ENCODE measurements at places on chromosomes 12 and 14.
A peak's percentile ranks its signal among the peaks of the same experiment; 100 is the strongest.

DNA sequence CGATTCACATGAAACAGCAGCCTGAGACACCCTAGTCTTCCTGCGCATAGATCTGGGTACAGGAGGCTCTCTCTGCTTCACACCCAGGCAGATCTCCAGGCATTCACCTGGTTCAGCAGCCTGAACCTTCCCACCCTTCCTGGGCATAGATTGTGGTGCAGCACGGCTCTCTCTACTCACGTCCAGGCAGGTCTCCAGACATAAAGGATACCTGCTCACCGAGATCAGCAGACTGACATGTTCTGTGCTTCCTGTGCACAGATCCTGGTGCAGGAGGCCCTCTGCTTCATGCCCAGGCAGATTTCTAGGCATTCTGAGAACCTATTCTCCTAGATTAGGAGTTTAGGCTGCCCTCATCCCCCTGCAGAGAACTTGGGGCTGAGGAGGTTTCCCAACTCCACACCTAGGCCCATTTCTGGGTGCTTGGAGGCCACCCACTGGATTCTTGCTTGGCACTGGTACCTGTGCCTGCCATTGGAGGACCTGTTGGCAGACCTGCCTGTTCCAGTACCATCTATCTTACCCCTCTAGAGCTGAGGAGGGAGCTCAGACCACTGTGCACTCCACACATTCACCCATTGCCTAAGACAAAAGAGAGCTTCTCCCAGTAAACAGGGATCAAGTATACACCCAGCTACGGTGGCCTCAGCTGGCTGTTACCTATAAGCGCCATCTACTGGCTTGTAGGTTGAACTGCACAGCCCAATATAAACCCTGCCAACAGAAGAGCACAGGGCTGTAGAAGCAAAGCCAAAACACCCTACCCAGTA is 28.0 kb upstream of the GARIN6 start:
- DNase-seq: no peak

- DNase-seq: peak; percentile 74
Observed at GRCh38 chr14:102020058-102020971, 55.9 kb downstream of the DYNC1H1 start.

- DNase-seq: no peak
Observed at GRCh38 chr12:119179335-119180021, 747 bp downstream of the HSPB8 start.

- DNase-seq: no peak
Observed at GRCh38 chr12:59077575-59078426, 157.5 kb upstream of the LRIG3 start.

GRCh38 chr12:77847680-77848431 is 17.2 kb downstream of the NAV3 start:
- no peak for DNase-seq

GRCh38 chr12:45388545-45388944 is 172.7 kb downstream of the ANO6 start:
- no peak for DNase-seq

- no peak for DNase-seq
Observed at GRCh38 chr12:44930972-44931600, 55.0 kb upstream of the NELL2 start.

DNA sequence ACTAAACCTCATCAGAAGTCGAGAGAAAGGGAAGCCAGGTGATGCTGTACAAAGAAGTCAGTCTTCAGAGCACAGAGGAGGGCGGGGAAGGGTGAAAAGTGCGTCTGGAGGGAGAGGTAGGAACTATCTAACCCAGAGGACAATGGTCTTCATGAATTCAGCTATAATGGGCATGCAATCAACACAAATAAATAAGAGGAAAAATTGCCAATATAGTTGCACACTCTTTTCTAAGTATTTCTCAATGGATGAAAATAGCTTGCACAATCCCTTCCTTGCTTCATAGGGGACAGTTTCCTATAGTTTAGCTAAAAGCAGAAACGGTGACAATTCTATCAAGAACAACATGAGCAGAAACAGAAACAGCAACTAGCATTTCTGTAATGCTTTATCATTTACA is 931.2 kb downstream of the AACS start:
- DNase-seq: no peak

- DNase-seq: no peak
Observed at GRCh38 chr12:20350495-20350894, 17.8 kb upstream of the PDE3A start.

DNA sequence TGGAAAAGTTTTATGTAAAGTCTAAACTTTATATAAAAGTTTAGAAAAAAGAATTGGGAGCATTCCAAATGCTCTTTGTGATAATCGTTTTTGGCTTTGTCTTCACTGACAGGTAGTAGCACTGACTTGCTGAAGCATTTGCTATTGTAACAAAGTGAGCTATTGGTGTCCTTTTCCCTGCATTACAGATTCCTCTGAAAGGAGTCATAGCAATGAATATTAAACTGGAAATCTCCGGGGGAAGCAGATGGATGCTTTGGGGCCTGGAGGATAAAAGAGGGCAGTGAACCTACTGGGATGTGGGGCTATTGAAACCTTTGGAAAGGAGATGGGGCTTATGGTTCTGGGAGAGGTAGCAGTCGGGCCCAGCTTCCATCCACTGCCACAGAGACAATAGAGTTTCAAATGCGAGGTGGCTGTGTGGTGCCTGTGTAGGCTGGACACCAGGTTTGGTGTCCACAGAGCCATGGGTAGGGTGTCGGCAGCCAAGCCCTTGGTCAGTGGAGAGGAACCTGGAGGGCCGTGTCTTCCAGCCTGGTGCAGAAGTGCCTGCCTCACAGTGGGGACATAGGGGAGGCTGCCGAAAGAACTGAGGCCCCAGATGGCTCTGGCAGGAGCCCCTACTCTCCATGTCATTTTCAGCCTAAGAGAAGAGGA is 10.1 kb downstream of the GSG1 start:
- DNase-seq: no peak

DNA sequence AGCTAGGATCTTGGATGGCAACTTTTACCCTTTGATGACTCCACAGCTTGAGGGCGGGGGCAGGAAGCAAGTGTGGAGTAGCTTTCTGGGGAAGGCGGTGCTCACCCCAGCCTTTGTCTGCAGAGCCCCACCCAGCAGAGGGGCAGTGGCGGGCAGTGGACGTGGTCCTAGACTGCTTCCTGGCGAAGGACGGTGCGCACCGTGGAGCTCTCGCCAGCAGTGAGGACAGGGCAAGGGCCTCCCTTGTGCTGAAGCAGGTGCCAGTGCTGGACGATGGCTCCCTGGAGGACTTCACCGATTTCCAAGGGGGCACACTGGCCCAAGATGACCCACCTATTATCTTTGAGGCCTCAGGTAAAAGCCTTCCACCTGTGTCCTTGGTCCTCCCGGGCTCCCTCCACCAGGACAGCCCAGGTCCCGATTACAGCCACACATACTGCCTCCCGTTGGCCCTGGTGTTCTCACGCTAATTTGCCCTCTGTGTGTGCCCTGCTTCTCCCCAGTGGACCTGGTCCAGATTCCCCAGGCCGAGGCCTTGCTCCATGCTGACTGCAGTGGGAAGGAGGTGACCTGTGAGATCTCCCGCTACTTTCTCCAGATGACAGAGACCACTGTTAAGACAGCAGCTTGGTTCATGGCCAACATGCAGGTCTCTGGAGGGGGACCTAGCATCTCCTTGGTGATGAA is 1.2 kb downstream of the TAPBPL start:
- DNase-seq: no peak

DNA sequence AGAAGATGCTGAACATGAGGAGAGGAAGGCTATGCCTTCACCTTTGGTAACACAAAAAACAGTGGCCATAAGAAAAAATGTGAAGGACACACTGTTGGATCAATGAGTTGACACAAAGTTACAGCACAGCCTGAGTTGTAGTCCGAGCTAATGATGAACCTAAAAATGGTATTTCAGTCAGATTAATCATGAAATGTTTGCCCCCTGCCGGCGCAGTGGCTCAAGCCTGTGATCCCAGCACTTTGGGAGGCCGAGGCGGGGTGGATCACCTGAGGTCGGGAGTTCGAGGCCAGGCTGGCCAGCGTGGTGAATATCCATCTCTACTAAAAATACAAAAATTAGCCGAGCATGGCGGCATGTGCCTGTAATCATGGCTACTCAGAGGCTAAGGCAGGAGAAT is 1.3 kb upstream of the CAPRIN2 start:
- DNase-seq: no peak

- no peak for DNase-seq
Observed at GRCh38 chr14:90656973-90657372, 159.3 kb downstream of the TTC7B start.

- DNase-seq: no peak
Observed at GRCh38 chr12:52182384-52182783, 9.4 kb downstream of the KRT80 start.

DNA sequence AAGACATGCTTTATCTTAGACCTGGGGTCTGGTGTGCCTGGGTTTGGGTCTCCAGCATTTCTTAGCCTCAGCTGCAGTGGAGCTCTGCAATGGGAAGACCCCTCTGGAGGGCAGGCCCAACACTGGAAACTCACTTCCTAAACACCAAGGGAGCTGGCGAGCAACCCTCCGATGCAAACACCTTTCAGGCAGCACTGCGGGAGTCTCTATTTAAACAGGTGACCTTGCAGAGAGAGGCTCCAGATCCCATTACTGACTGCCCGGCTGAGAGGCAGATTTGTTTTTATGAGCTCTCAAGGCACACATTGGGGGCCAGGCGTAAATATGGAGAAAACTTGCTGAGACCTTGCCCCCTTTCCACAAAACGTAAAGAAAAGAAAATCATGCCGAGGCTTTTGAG is 195.5 kb downstream of the PAX9 start:
- no peak for DNase-seq

DNA sequence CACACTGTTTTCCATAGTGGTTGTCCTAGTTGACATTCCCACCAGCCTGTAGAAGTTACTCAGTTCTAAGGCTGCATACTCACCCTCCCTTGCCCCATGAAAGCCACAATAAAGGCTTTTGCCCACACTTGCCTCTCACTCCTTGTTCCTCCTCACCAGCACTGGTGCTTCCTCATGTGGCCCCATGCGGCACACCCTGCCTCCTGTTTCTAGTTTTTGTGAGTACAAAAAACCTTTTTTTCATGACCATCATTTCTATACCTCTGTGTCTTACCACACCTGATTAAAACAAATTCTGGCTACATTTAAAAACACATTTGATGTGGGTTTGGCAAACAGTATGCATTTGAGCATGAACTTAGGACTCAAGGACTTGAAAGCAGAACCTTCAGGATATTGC is 40.7 kb upstream of the RIN3 start:
- DNase-seq: no peak
